ENCODE measurements at places on chromosomes 6 and 20.

DNA sequence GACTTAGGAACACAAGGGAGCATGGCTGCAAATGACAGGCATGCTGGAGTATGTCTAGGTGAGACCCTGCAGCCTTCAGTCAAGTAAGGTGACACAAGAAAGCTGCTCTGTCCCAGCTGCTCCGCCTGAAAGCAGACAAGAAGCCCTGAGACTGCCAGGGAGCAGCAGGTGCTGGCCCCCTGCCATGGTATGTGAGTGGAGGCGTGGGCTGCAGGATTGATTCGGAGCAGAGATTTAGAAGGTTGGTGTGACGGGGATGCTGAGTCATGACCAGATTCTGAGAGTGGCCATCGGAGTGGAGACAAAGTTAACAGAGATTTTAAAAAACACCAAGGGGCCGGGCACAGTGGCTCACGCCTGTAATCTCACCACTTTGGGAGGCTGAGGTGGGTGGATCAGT, 17.8 kb downstream of the LRP11 start:
- DNase-seq: peak; percentile 82

- DNase-seq: peak; percentile 58
Observed at GRCh38 chr20:32621071-32621890, 36.1 kb upstream of the NOL4L start.

DNA sequence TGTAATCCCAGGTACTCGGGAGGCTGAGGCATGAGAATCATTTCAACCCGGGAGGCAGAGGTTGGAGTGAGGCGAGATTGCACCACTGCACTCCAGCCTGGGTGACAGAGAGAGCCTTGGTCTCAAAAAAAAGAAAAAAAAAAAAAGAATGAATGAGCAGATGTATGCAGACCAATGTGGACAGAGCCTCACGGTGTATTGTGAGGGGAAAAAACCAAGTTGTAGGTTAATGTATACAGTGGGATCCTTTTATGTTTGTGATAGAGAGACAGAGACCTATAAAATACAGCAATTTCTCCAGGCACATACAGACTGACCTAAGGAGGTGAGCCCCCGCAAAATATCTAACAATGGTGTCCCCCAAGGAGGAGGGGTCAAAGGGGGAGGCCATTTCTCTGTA, 11.7 kb downstream of the TGM2 start:
- no peak for DNase-seq

- DNase-seq: no peak
Observed at GRCh38 chr20:49809803-49810359, 2.7 kb upstream of the SLC9A8 start.

DNA sequence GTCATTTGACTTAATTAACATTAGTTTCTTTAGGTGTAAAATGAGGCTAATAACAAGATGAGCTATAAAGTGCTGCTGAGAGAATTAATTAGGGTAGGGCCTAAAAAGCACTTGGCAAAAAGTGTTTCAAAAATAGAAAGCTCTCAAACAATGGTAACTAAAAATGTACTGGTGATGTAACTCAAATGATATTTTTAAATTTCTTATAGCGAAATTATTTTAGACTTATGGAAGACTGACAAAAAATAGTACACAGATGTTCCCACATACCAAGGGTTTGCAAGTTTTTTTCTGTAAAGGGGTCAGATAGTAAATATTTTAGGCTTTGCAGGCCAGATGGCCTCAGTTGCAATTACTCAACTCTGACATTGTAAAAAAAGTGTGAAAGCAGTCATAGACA, 190.7 kb upstream of the UFL1 start:
- no peak for DNase-seq

- DNase-seq: peak; percentile 75
Observed at GRCh38 chr6:129844118-129844891, 16.8 kb downstream of the TMEM244 start.

- DNase-seq: no peak
Observed at GRCh38 chr6:80640176-80640575, 533.7 kb downstream of the BCKDHB start.

DNA sequence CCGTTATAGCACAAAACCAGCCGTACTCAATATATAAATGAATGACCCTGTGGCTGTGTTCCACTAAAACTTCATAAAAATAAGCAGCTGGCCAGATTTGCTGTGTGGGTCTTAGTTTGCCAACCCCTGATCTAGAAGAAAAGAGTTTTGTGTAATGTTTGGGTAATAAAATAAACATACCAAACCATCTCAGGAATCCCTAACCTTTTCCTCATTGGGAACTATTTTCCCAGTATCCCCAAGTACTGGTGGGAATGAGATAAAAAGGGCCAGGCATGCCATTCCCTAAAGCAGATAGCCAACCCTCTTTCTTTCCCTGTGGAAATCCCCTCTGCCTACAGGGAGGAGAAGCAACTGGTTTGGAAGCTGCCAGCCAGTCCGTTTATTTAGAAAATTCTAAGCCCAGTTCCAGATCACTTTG, 169.1 kb upstream of the AKAP12 start:
- DNase-seq: no peak
